ENCODE measurements at places on chromosomes 2 and 18.

DNA sequence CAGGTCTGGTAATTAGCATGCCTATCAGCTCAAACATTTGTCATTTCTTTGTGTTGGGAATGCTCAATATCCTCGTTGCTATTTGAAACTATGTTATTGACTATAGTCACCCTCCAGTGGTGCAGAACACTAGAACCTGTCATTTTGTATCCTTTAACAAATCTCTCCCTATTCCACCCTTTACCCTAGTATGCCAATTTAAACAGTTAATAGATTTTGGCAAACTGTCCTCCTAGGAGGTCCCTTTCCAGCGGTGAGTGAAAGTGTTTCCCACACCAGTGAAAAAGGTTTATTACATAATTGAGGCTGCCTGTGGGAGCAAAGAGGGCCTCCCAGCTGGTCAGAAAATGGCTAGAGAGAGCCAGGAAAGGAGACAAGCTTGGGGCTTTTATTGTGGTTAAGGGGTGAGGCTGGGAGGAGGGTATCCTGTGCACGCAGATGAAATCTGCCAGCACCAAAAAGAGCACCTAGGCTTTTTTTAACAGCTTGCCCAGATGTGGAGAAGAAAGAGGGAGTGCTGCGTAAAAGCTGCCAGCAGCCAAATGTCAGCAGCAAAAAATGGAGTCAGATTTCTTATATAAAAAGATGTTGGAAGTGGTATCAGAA is 1.8 kb upstream of the DRC1 start:
- DNase-seq, result no peak

GRCh38 chr2:183459466-183459865 is 335.2 kb downstream of the NUP35 start:
- no peak for DNase-seq

DNA sequence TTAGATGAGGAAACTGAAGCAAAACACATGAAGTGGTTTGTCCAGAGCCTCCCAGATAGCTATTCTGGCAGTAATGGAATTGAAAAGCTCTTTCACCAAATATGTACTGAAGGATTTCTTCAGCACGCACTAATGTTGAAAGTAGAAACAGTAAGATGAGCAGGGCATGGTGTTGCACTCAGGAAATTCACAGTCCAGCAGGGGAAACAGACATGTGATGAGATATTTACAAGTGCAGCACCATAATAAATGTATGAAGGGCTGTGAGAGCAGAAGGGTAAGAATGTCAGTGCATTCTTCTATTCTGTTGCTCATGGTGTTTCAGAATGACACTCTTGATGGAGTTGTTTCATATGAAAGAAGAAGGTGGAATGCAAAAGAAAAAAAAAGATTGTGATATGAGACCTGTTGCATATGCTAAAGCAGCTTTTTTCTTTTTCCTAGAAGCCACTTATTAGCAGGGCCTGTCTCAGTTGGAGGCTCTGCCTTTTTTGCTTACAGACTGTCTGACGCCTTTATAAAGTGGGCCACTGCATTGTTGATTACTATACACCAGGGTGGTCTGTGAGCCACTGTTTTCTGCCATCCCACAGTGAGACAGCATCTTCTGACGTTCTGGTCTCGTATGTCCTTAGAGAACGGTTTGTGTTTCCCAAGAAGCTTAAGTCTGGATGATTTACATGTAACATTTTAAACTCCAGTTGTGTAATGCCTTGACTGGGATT is 516.9 kb downstream of the ARHGAP15 start:
- no peak for DNase-seq

DNA sequence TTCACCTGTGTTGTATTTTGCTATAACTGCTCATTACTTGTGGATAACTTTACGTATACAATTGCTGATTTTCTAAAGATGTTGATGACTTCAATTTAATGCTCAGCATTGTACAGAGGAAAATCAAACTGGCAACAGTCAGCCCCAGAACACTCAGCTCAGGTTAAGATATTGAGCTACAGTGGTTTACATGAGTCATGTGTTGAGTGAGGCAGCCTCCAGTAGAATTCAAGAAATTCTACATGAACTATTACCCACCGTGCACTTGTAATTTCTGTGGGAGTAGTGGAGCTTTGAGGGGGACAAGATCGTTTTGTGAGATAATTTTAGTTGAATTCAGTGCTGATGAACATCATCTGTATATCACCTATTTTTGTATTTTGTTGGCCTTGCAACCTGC is 292.3 kb downstream of the ALPK2 start:
- DNase-seq, result no peak

DNA sequence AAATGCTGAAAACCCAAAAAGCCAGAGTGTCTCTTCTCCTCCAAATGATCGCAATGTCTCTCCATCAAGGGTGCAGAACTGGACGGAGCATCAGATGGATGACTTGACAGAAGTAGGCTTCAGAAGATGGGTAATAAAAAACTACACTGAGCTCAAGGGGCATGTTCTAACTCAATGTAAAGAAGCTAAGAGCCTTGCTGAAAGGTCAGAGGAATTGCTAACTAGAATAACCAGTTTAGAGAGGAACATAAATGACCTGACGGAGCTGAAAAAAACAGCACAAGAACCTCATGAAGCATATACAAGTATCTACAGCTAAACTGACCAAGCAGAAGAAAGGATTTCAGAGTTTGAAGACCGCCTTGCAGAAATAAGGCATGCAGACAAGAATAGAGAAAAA is 9.7 kb upstream of the POLE4 start:
- no peak for DNase-seq

- no peak for DNase-seq
Measured at GRCh38 chr2:27907547-27907946, 17.0 kb downstream of the BABAM2 start.

GRCh38 chr2:86314125-86314524 is 23.3 kb downstream of the REEP1 start:
- no peak for DNase-seq

DNA sequence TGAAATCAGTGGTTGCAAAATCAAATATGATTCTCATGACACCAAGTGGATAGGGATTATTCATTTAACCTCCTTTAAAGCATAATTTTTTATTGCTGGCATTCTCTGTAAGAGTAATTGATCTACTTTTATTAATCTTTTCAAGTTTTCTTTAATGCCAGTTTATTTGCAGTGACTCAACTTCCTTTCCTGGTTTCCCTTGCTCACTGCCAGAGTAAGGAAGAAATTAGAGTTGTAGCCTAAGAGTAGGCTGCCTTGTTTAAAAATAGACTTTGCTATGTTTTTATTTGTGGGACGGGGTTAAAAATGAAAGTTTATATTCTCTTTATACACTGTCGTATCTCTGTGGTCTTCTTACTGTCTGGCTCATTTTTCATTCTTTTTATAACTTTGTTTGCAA is 148.6 kb downstream of the WDR7 start:
- no peak for DNase-seq

DNA sequence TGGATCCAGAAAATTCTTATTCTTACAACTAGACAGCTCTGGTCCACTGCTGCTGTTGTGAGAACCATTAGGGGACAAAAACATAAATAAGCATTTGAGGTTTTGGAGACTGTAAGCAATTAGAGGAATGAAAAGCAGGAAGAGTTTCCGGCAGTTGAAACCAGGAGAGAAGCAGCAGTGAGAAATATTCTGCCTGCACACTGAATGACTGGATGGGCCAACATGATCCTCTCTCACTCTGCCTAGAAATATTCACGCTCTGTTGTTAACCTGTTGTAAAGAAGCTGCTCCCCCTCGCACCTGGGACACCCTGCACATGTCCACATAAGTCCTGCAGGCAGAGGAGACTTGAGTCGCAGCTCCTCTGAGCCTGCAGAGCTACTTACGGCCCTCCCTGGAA is 60.4 kb upstream of the RNF152 start:
- no peak for DNase-seq

DNA sequence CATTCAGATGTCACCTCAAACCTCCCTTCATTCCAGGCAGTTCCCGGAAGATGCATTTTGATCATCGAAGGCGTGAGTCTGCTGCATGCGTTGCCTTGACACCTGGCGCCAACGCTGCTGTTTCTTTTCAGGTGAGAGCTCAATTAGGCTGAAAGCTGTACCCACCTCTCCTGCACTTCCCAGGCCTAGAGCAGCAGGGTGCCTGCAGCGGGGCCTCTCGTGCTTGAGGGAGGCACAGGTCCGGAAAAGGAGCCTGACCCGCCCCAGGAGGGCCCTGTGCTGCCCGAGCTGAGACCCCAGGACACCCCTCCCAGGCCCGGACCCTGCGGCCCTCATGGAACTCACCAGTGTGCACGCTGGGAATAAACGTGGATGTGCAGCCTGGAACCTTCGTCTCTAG is 31.4 kb upstream of the KCNG2 start:
- DNase-seq, result no peak

DNA sequence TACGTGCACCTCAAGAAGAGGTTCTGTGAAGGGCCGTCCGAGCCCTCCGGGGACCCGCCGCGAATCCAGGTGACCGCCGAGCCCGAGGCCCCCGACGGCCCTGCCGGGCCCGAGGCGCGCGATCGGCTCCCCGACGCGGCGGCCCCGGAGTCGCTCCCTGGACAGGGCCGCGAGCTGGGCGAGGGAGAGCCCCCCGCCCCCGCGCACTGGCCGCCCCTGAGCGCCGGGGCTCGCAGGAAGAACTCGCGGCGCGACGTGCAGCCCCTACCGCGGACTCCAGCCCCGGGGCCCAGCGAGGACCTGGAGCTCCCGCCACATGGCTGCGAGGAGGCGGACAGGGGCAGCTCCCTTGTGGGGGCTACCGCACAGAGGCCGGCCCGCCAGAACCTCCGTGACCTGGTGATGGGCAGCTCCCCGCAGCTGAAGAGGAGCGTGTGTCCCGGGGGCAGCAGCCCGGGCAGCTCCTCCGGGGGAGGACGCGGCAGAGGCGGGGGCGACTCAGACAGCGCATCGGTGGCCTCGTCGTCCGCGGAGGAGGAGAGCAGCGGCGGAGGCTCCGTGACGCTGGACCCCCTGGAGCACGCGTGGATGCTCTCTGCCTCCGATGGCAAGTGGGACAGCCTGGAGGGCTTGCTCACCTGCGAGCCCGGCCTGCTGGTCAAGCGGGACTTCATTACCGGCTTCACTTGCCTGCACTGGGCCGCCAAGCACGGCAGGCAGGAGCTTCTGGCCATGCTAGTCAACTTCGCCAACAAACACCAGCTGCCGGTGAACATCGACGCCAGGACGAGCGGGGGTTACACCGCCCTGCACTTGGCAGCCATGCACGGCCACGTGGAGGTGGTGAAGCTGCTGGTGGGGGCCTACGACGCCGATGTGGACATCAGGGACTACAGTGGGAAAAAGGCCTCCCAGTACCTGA is 812 bp downstream of the SOWAHC start:
- DNase-seq, result no peak

DNA sequence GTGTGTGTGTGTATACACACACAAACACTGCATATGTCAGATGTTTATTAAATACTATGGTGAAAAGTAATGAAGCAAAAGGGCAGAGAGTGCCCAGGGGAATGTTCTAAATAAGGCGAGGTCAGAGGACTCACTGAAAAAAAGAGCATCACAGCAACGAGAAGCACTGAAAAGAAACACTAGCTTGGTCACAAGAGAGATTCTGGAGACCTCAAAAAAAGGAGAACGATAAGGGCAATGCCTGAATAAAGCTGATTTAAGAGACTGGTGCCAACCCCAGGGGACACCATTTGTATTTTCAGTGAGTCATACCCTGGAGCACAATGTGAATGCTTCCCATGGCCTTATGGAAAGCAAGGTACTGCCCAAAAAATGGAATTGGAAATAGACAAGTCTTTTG is 14.5 kb downstream of the SLC40A1 start:
- DNase-seq, result no peak

- DNase-seq, result no peak
Measured at GRCh38 chr2:157046396-157046795, 211.1 kb upstream of the GALNT5 start.

DNA sequence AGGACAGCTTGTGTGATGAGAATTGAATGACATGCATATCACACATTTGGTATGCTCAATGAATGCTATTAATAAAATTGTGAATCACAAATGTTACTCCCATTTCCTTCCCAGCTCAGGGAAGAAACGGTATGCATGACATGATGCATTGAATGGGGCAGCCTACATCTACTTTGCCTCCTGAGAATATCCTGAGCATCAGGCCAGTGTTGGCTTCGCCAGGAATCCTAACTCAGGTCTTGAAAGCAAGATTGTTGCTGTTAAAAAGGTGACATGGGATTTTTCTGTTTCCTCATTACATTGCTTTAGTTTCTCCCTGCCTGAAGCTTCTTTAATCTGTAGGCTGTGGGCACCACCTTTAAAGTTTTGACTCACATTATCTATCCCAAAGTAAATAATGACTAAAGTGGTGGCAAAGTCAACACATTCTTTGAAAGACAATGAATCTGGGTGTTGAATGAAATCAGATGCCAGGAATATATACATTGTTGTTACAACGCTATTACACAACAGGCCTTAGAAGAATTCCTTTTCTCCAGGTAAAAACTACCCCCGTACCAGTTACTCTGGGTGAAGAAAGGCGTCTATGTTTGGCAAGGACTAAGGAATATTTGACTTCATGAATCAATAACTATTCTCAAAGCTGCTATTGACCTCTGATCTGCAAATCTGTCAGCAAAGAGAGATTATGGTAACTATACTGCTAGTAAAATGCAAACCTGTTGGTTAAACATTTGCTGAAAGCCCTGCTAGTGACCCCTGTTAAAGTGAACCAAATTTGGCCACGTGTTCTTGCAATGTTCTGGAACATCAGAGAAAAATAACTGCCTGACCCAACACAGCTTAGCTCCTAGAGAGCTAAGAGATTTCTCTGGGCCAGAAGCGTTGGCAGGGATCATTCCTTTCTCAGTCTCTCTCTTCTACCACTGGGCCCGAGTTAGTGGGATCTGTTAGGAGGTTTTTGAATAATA is 30.5 kb upstream of the NEDD4L start:
- DNase-seq, result no peak

DNA sequence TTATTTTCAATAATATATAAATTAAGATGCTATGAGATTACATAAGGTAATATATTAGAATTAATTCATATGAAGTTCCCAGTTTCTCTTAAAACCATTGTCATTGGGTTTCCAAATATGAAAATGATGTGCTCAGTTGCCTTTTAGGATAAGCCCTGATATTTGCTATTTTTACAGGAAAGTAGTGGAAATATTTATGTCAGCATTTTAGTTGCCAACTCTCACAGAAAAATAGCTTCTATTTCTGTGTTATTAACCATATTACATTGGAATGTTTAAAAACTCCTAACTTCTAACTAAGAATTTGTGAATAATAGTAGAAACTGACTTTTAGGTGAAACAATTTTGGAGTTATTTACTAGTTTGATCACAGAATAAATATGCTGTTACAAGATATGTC is 74.0 kb downstream of the TMX3 start:
- DNase-seq, result no peak

DNA sequence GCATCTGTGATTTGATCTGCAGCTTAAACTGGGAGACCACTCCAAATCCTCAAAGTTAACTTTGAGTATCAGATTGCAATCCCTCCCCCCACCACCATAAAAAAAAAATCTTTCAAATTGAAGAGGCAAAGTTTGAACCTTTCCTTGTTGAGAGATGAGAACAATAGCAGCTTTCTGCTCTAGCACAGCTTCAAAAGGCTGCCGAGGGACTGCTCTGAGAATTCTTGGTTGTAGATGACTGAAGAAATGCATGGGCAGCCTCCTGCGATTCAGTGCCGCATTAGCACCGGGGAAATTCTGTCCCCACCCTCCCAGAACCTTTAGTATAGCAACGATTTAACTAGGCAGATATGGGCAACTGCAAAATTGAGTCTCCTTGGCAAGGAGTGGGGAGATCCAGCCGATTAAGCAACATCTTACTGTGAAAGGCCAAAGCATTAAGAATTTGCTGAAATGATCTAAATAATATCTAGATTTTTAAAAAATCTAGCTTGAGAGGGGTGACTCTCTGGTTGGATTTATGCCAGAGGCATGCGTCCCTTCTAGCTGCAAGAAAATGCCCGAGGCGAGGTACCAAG is 3.9 kb upstream of the SP5 start:
- no peak for DNase-seq

Data from KG1 (cell line).